Suprapubic skin (tissue), 4 donors: ENCODE measurements at places on chromosomes 11 and 22. TPM values are rescaled to one million over a fixed set of nuclear protein-coding genes. Genes with fewer than 3 reads are reported as not detected.

DNA sequence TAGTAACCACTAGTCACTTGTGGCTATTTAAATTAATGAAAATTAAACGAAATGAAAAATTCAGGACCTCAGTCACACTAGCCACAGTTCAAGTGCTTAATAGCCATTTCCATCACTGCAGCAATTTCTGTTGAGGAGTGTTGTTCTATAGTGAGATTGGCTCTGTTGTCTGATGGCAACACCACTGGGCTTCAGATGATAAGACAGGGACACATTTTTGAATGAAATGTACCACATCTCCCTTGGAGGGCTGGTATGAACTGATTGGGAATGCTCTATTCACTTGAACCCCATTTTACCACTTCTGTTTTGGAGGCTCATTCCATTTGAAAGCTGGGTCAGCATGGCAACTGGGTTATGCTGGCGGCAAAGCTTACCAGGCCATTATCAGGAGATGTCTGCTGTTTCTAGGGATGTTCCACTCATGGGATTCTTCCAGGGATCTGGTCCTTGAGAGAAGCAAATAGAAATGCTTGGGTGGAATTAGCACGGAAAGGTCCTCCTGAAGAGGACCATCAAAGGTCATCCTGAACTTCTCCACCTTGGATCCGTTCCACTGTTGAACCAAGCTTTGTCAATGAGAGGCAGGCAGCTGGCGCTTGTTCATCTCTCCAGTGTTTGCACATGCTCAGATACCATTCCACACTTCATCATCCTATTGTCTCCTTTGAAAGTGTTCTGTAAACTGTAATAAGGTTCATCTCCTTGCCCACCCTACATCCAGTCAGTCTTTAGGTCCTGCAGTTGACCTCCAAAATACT, 7.6 kb downstream of the AMOTL1 start:
- H3K27ac ChIP-seq: peak overlapping the region; percentile 65
- no peak overlapping the region for H3K4me3 ChIP-seq
- H3K27me3 ChIP-seq: no peaks in the 10 kb centered on the region
- no peak for DNase-seq
- H3K4me1 ChIP-seq: peaks cover 49% of the 10 kb centered on the region

DNA sequence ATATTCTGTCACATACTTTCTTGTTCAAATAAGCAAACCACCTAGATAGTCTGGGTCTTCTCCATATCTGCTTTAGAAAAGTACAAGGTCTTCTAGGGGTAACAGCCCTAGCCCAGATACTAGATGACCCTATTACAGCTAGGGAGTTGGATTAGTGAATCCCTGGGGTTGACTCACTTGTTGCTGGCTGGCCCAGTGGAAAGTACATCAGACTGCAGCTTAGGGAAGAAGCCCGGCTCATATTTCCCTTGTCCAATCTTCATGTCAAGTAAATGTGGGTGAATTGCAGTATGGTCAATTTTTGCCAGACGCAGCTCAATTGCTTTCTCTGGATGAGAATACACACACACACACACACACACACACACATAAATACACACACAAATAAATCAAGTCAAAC, 79.1 kb upstream of the SCUBE2 start:
- no peaks in the 10 kb centered on the region for H3K27me3 ChIP-seq
- no peaks in the 10 kb centered on the region for H3K4me1 ChIP-seq
- no peak overlapping the region for H3K27ac ChIP-seq
- H3K4me3 ChIP-seq: no peak overlapping the region
- no peak for DNase-seq
- peaks cover 13% of the 10 kb centered on the region for H3K36me3 ChIP-seq

- peak overlapping the region; percentile 71 for H3K4me3 ChIP-seq
- H3K27ac ChIP-seq: no peak overlapping the region
- H3K27me3 ChIP-seq: peaks cover 6% of the 10 kb centered on the region
- DNase-seq: no peak
These were observed 710 bp downstream of the TUB start for GRCh38 chr11:8081591-8082250.

- H3K4me3 ChIP-seq: no peak overlapping the region
- no peak overlapping the region for H3K27ac ChIP-seq
- no peaks in the 10 kb centered on the region for H3K27me3 ChIP-seq
- no peak for DNase-seq
- peaks cover 48% of the 10 kb centered on the region for H3K36me3 ChIP-seq
These were observed 22.9 kb downstream of the MUC6 start for GRCh38 chr11:1013631-1013935.

DNA sequence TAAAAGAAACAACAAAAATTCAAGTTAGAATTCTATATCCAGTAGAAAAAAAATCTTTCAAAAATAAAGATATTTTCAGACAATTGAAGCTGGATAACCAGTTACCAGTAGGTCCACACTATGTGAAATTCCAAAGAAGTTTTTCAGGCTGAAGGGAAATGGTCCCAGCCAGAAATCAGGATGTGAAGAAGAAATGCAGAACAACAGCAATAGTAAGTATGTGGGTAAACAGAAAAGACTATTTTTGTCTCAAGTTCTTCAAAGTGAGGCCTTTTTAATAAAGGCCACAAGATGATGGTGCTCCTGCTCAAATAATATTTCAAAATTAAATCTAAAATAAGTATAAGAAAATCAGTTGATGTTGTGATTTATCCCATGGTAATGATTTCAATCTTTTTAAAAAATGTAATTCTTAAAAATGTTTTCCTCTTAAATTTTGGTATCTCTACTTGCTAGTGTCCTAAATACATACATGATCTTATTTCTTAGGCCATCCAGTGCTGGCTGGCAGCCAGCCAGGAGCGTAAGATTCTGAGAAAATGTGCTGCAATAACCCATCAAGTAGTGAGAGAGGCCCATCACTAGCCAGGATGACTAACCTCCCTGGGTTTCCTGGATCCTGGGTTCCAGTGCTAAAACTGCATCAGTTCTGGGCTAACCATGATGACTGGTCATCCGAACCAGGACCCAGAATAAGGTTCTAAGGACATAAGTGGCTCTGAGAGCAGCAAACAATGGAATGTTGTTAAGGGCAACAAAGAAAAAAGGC, 15.6 kb upstream of the UCP3 start:
- H3K4me3 ChIP-seq: no peak overlapping the region
- peaks cover 10% of the 10 kb centered on the region for H3K4me1 ChIP-seq
- peaks cover 11% of the 10 kb centered on the region for H3K36me3 ChIP-seq
- H3K27ac ChIP-seq: no peak overlapping the region

- no peak for DNase-seq
- H3K36me3 ChIP-seq: no peaks in the 10 kb centered on the region
- no peak overlapping the region for H3K4me3 ChIP-seq
- peaks cover 45% of the 10 kb centered on the region for H3K4me1 ChIP-seq
These were observed 52.3 kb downstream of the SIK3 start for GRCh38 chr11:117045956-117046355.

CBLIF gene
- total RNA-seq: not detected

DNA sequence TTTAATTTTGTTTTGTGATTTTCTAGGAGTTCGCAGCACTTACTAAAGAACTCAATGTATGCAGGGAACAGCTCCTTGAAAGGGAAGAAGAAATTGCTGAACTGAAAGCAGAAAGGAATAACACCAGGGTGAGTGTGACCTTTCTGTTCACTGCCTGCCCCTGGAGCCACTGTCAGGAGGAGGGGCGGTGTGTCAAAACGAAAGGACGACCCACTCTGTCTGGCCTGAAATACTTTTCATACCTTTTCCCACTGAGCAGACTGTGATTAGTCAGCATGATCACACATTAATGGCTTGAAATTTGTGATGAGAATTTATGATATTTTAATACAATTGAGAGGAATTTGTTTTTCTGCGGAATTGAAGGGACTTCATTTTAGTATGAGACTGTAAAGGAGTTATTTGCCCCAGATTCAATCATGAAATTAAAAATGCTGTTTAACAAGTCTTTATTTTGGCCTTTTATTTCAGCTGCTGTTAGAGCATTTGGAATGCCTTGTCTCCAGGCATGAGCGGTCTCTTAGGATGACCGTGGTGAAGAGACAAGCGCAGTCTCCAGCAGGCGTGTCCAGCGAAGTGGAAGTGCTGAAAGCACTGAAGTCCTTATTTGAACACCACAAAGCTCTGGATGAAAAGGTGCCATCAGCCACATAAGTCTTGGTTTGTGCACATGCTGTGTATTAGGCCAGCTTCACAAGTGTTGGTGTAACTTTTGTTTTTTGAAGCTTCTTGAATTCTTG, 54.1 kb downstream of the PPFIA1 start:
- H3K36me3 ChIP-seq: peaks cover 41% of the 10 kb centered on the region
- H3K27me3 ChIP-seq: no peaks in the 10 kb centered on the region
- H3K4me1 ChIP-seq: peaks cover 12% of the 10 kb centered on the region
- no peak for DNase-seq

DNA sequence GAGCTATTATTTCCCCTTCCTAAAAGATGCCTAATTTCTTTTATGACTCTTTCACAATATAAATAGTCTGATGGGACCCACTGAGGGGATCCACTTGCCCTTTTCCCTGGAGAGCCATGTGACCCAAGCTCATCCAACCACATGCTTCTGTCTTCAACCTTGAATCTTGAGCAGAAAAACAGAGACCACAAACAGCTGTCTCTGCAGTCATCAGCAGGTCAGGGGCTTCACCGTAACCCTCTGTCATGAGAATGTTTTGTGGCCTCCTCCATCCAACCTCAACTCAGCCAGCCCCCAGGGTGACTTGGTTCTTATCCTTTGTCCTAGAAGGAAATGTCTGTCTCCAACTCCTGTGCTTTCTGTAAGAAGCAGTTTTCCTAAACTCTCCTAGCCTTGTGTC, 129.6 kb upstream of the POU2AF2 start:
- H3K36me3 ChIP-seq: no peaks in the 10 kb centered on the region
- H3K4me1 ChIP-seq: no peaks in the 10 kb centered on the region
- H3K4me3 ChIP-seq: no peak overlapping the region
- no peak overlapping the region for H3K27ac ChIP-seq
- DNase-seq: no peak

ADAMTS8 gene
- total RNA-seq: 0.30 TPM

DNA sequence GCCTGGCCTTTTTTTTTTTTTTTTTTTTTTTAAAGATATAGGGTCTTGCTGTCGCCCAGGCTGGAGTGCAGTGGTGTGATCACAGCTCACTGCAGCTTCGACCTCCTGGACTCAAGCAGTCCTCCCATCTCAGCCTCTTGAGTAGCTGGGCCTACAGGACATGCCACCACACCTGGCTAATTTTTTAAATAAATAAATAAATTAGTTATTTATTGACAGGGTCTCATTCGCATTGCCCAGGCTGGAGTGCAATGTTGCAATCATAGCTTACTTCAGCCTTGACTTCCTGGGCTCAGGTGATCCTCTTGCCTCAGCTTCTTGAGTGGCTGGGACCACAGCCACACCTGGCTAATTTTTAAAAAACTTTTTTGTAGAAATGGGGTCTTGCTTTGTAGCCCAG, 10.5 kb downstream of the AP2A2 start:
- H3K36me3 ChIP-seq: no peaks in the 10 kb centered on the region
- peaks cover 52% of the 10 kb centered on the region for H3K4me1 ChIP-seq
- H3K4me3 ChIP-seq: no peak overlapping the region

DNA sequence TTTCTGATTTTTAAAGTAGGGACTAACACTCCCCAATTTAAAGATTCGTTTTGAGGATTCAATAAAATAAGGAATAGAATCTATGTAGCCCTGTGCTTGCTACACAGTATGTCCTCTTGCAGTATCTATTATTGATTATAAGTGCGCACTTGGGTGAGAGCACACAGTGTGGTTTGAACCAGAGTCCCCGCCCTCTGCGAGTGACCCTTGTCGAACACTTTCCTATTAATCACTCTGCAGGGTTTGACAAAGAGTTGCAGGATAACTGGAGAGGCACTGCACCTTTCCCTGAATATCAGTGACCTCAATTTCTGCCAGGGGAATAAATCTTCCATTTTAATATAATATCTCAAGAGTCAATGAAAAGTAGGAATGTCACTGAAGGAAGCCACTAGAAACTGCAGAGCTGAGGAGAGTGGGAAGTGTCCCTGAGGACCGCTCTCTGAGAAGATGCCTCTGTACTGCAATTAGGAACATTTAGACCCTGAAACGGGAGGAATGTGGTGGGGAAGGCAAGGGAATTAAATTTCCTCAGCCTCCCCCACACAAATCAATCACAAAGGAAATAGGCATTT, 182.2 kb downstream of the MAML2 start:
- DNase-seq: no peak
- H3K4me1 ChIP-seq: peaks cover 49% of the 10 kb centered on the region
- H3K36me3 ChIP-seq: no peaks in the 10 kb centered on the region
- peak overlapping the region; percentile 23 for H3K27ac ChIP-seq
- no peak overlapping the region for H3K4me3 ChIP-seq

PRR5L gene
- total RNA-seq: 3.7 TPM

DNA sequence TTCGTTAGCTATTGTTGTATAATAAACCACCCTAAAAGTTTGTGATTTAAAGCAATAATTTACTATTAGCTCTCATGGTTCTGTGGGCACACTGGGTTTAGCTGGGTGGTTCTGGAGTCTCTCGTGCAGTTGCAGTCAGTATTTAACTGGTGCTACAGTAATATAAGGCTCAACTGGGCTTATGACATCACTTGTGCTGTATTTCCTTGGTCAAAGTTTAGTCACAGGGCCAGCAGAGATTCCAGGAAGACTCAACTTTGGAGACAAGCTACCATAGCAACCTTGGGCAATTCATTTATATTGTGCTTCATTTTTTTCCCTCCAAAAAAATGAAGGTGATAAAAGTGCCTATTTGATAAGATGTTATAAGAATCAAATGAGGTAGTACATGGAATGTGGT, 204.2 kb upstream of the GUCY1A2 start:
- no peaks in the 10 kb centered on the region for H3K36me3 ChIP-seq
- no peak overlapping the region for H3K27ac ChIP-seq
- no peaks in the 10 kb centered on the region for H3K4me1 ChIP-seq
- H3K27me3 ChIP-seq: no peaks in the 10 kb centered on the region
- no peak overlapping the region for H3K4me3 ChIP-seq

ANGPTL5 gene
- total RNA-seq: not detected

DNA sequence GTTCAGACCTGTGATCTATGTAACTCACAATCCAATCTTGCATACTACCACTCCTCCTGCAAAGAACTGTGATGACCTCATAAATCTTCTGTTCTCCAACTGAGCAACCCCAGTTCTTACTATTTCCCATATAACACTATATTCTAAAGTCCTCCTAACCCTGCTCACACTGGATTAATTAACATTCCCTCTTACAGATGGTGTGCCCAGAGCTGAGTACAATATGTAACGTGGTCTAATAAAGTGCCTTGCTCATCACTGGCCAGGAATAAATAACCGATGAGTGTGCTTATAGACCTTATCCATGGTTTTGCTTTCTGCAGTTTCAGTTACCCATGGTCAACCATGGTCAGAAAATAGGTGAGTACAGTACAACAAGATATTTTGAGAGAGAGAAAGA, 28.6 kb downstream of the PRCP start:
- DNase-seq: no peak
- H3K36me3 ChIP-seq: no peaks in the 10 kb centered on the region

- H3K27me3 ChIP-seq: no peaks in the 10 kb centered on the region
- no peak for DNase-seq
- peaks cover under 1% of the 10 kb centered on the region for H3K4me1 ChIP-seq
- H3K4me3 ChIP-seq: no peak overlapping the region
These were observed 111.4 kb downstream of the SPON1 start for GRCh38 chr11:14073849-14074476.

VSTM5 gene
- 0.16 TPM for total RNA-seq
